ENCODE measurements at places on chromosomes 5 and 9.

GRCh38 chr9:103990311-103990710, 103.8 kb upstream of the SMC2 start:
- DNase-seq, result no peak

- no peak for DNase-seq
Measured at GRCh38 chr5:83983852-83984251, 263.2 kb upstream of the HAPLN1 start.

DNA sequence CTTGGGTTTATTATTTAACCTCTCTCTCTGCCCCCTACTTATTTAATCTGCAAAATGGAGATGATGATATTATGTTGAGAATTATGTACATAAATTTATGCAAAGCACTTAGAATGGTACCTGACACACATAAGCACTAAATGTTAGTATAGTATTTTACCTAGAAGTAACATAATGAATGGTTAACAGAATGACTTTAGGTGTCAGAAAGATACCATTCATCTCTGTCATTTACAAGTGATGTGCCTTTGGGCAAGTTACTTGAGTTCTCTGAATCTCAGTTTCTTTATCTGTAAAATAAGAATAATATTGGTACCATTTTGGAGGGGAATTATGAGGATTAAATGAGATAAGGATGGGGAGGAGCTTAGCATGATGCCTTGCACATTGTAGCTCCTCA, 159.4 kb downstream of the PPP2R2B start:
- no peak for DNase-seq

GRCh38 chr5:93236807-93237421, 344.1 kb downstream of the NR2F1-AS1 start:
- DNase-seq, result no peak

DNA sequence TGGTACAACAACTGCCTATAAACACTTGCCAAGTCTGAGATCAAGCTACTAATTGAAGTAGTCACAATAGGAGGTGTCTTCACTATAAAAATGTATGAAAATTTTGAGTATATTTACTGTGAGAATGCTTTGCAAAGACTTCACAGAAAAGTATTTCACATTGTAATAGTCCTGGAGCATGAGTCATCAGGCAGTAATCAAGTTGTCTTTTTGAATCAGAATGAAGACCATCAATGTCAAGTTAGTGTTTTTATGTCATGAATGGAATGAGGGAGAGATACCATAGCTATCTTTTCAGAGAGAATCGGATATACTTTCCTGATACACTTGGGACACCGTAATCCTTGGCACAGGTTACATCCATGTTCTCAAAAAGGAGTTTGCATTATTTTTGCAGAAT, 466.9 kb upstream of the ARRDC3 start:
- DNase-seq, result no peak

DNA sequence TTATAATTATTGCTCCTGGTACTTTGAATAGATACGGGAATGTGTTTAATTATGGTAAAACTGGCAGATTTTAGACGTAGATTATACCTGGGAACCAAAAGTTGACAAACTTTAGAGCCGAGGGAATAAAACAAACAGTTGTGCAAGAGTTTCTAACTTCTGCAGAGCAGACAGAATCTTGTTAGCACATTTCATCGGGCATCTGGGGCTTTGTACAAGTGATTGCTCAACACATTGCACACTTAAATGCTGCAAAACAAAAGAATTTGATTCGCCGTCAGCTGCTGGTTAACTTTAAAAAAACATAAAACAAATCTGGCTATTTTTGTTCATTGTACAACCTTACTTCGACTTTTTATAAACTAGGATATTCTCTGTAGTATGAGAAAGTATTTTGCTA, 398.1 kb downstream of the MAN2A1 start:
- no peak for DNase-seq

- DNase-seq, result no peak
Measured at GRCh38 chr9:76989501-76989900, 30.0 kb upstream of the FOXB2 start.

GRCh38 chr5:96157077-96157780, 195.6 kb upstream of the ELL2 start:
- DNase-seq, result no peak

GRCh38 chr5:2430606-2431005, 320.9 kb downstream of the IRX2 start:
- DNase-seq, result no peak

DNA sequence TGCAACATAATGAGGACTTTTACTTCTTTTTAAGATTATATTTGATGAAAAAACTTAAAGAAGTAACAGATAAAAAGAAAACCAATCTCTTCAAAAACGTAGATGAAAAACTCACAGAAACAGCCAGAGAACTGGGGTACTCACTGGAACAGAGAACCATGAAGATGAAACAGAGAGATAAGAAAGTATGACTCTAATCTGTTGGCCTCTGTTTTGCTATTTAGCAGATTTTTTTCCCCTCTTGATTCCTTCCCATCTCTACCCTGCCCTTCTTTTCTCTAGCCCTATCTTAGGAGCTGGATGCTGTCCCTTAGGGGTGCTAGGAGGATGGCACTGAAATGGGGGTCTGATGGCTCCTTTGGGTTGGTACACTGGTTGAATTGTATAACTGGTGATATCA, 97.5 kb upstream of the FREM1 start:
- no peak for DNase-seq

GRCh38 chr9:131418143-131419025, 24.5 kb downstream of the PRRC2B start:
- DNase-seq, result no peak

GRCh38 chr5:79143684-79144379, 32.2 kb downstream of the BHMT start:
- DNase-seq, result no peak

- DNase-seq, result no peak
Measured at GRCh38 chr5:52771343-52772039, 16.2 kb upstream of the ITGA1 start.

GRCh38 chr5:7876867-7877266, 7.9 kb downstream of the MTRR start:
- DNase-seq, result no peak

DNA sequence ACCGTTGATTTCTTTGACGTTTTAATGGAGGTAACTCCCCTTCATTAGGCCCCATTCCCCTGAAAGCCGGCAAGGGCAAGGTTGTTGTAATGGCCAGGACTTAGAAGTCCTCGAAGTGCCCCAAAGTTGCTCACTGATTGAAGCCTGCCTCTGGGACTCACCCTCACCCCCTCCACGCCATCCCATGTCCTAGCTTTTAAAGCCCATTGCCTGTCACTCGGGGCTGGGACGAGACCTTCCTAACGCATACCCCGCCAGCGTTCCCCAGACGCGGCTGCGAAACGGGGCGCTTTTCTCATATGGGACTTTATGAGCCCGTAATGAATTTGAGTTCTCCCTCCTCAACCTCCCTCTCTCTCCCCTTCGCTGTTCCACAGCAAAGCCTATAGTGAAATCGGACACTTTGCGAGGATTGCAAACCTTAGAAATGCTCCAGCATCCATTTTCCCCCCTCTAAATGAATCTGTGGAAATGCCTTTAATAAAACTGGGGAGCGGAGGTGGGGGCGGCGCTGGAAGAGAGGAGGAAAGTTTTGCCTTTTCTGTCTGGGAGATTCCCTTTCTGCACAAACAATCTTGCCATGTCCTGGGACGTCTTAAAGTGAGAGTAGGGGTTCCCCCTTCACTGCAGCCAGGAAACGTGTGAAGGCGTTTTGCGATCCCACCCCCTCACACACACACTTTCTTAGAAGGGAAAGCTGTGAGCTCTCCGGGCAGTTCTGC, 1.5 kb downstream of the PAPPA start:
- DNase-seq, result no peak

DNA sequence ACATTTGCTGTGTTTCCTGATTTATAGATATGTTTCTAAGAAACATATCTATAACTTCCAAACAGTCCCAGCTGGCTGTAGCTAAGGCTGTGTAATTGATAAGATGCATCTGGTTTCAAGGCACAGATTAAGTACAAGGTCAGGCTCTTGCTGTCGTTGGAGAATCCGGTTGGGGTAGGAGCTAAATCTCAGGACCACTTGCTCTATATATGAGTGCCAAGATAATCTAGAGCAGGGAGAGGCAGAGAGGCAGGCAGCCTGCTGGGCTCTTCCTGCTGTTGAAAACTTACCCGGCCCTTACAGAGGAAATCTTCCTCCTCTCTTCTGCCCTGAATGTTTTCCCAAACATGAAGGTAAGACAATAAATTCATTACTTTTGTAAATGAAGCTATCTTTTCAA, at the start of gene C7:
C7 (plus strand) TSS at position 234 of the 400 bp plus-strand sequence; CDS start at position 348, 114 bp downstream.
- DNase-seq, result no peak

DNA sequence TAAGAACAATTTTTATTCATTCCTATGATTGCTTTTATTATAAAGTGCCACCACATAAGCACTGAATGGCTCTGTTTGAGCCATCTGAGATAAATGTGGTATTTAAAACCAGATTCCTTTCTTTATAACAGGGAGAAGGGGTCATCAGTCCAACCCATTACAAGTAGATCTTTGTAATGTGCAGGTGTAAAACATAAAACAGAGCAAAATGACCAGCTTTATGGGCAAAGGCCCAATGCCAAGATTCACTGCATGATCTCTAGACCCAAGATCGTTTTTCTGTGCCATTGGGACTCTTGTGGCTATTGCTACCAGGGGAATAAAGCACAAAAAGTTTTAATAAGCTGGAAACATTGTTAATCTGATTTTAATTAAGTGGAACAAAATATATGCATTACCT, 469.9 kb downstream of the PRR16 start:
- DNase-seq, result no peak

- DNase-seq, result no peak
Measured at GRCh38 chr5:2525351-2525750, 226.1 kb downstream of the IRX2 start.

DNA sequence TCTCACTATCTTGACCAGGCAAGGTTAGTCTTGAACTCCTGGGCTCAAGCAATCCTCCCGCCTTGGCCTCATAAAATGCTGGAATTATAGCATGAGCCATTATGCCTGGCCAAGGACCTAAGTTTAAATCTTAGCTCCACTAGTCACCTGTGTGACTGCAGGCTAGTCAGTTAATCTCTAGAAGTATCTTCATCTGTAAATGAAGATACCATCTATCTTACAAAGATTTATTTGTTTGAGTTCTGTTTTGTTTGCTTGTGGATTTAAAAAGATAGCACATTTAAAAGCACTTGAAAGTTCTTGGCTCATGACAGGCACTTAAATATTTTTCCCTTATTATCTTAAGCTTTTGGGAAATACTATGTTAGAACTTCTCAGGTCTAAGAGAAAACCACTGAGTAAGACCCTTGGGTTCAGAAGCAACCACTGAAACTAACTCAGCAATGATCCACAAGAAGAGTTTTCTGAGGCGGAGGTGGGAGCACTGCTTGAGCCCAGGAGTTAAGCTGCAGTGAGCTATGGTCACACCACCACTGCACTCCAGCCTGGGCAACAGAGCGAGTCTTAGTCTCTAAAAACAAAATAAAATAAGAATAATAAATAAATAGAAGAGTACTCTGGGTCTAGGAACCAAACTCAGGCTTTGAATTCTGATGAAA, 19.1 kb downstream of the TMEM245 start:
- DNase-seq, result no peak

GRCh38 chr5:95649842-95650620, 3.5 kb downstream of the RFESD start:
- no peak for DNase-seq

- DNase-seq, result no peak
Measured at GRCh38 chr5:134263801-134264200, 37.9 kb upstream of the PPP2CA start.

- DNase-seq, result no peak
Measured at GRCh38 chr5:132651838-132652469, 6.0 kb upstream of the IL13 start.

- no peak for DNase-seq
Measured at GRCh38 chr5:142758796-142759145, 11.4 kb upstream of the ARHGAP26 start.

DNA sequence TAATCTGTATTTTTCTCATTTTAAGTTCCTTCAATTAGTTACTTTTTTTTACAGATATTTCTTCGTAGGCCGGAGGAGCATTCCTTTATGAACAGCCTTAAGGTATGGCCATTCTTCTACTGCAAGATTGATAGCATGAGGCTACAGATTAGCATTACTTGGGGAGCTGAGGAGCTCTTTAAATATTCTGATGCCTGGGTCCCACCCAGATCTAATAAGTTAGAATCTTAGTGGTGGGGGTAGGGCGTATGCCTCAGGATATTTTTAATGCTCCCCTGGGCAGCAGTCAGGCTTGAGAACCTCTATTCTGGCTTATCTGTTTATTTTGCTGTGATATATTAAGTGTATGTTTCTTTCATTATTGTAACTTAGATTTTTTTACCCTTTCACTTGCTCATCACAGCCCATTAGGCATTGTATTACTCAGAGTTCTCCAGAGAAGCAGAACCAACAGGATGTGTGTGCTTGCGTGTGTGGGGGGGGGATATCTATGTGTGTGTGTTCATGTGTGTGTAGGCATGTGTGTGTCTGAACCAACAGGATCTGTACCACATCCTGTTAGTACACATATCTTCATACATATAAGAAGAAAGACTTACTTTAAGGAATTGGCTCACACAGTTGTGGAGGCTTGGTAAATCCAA, 91.8 kb upstream of the MTAP start:
- DNase-seq, result no peak

- DNase-seq, result no peak
Measured at GRCh38 chr9:19642256-19642655, 146.6 kb downstream of the SLC24A2 start.

DNA sequence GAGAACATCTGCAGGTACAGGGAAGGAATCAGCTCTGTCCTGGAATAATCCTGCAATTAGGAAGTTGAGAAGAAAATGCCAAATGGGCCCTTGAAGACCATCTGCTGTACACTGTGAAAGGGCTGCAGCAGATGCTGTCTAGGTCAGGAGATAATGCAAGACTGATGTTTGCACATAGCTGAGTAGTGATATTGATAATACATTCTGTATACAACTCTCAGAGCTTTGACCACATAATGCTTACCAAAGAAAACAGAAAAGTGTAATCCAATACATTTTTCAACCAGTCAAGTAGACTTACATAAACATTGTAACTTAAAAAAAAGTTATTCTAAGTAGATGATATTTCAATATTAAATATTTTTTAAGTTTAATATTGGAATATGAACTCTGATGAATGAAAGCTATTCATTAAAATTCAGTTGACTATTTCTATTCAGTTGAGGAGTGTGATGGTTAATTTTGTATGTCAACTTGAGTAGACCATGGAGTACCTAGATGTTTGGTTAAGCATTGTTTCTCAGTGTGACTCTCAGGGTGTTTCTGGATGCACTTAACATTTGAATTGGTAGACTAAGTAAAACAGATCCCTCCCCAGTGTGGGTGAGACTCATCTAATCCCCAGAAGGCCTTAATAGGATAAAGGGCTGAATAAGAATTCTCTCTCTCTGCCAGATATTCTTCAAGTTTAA, 380.1 kb upstream of the PRR16 start:
- no peak for DNase-seq

GRCh38 chr9:91992461-91993041, 42.5 kb upstream of the ROR2 start:
- DNase-seq, result no peak

- no peak for DNase-seq
Measured at GRCh38 chr5:16225927-16226326, 46.3 kb upstream of the MARCHF11 start.
